ENCODE measurements at places on chromosomes 5 and 9.

- no peak for DNase-seq
These were observed 1416.1 kb upstream of the CDH6 start for GRCh38 chr5:29777373-29777772.

GRCh38 chr9:81686614-81687520, 2.5 kb downstream of the TLE1 start:
- peak; percentile 89 for DNase-seq

DNA sequence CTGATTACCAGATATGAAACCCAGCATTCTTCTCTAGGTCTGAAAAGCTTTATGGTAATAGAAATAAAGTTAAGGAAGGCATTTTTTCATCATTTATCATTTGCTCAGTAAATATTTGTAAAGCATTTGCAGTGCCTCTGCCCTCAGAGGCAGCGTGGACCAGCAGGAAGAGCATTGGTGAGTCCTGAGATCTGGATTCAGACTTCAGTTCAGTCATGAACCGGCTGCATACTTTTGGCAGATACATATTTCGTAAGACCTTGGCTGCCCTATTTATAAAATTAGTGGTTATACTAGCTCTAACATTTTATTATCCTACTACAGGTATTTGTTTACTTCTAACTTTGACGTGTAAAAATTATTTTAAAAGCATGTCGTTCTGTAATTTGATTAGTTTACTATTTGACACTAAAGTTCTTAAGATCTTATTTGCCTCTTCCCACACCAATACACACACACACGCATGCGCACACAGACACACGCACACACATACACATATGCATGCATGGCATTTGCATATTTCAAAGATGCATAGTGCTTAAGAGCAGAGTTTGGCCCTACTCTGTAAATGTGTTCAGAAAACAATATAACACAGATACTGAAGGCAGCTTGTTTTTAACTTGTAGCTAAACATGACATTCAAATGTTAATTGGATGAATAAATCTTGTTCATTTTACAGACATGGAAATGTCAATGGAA, 101.9 kb downstream of the RPS23 start:
- DNase-seq, result no peak

GRCh38 chr9:112301420-112301819, 32.0 kb downstream of the PTBP3 start:
- no peak for DNase-seq

DNA sequence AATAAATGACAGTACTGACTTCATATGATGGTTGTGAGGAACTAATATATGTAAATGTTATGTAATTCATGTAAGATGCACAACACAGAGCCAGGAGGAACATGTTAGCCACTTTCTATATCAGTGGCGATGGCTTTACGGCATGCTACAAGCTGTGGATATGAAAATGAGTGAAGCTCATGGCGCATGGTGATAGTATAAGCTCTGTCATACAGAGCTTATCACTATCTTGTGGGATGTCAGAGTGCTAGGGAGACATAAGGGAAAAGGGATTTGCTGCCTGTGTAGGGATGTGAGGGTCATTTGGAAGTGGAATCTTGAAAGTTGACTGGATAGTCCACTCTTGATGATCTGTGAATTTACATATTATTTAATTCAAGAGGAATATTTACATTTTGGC, 13.6 kb downstream of the CPEB4 start:
- no peak for DNase-seq

DNA sequence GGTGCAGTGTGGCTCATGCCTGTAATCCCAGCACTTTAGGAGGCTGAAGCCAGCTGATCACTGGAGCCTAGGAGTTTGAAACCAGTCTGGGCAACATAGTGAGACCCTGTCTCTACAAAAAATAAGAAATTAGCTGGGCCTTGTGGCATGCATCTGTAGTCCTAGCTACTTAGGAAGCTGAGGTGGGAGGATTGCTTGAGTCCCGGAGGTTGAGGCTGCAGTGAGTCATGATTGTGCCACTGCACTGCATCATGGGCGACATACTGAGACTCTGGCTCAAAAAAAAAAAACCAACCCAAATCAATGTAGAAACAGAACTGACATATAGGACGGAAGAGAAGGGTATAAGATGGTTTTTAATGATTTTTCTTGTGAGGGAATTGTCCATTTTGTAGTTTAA, 27.7 kb downstream of the G3BP1 start:
- DNase-seq, result no peak

GRCh38 chr9:38336341-38336740, 56.2 kb upstream of the ALDH1B1 start:
- peak; percentile 69 for DNase-seq

DNA sequence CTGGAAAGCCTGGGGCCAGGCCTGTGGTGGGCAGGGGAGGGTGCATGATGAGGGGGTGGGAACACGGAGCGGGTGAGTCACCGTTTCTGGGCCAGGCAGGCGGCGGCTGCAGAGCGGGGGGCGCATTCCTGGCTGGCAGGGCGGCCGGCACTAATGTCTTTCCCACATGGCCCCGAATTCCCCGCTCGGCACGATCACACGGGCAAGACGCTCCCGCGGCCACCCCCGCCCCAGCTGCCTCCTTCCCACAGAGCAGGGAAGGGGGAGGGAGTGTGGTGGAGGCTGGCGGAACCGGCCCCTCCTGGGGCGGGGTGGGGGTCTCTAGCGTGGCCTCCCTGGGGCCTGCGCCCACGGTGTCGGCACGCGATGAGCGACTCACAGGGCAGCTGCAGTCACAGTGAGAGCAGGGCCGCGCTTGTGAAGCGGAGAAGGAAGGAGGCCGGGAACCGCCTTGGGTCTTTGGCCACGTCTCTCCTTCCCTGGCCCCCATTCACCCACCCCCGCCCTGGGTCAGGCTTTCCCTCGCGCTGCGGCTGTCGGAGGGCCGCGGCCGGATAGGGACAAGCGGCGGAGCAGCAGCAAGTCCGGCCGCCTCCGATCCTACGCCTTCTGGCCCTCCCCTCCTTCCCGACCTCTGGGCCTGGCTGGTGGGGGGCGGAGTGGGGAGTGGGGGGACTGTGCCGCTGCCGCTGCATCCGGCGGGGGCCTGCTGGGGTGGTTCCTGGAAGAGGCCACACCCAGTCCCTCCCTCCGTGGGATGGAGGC, 48.9 kb downstream of the CXXC5 start:
- DNase-seq, result peak; percentile 98

DNA sequence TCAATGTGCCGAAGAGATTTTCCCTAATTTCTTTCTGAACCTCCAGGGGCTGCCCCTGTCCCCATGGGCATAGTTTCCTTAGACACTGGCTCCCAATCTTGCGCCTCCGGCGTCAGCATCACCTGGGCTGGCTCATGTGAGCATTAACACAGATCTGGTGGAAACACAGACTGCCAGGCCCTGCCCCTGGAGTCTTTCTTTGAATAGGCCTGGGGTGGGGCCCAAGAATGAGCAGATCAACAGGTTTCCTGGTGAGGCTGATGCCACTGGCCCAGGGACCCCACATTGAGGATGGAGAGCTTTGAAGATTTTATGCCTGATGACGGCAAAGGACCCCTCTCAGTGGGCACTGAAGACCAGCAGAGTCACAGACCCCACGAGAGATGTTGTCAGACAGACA, 60.8 kb downstream of the ANKRD33B start:
- DNase-seq, result no peak

GRCh38 chr5:102802708-102803458, 47.8 kb downstream of the PAM start:
- no peak for DNase-seq

- DNase-seq, result no peak
These were observed 128.0 kb upstream of the ABCA1 start for GRCh38 chr9:105055917-105056316.

GRCh38 chr9:109893241-109893640, 113.2 kb downstream of the PALM2AKAP2 start:
- no peak for DNase-seq

DNA sequence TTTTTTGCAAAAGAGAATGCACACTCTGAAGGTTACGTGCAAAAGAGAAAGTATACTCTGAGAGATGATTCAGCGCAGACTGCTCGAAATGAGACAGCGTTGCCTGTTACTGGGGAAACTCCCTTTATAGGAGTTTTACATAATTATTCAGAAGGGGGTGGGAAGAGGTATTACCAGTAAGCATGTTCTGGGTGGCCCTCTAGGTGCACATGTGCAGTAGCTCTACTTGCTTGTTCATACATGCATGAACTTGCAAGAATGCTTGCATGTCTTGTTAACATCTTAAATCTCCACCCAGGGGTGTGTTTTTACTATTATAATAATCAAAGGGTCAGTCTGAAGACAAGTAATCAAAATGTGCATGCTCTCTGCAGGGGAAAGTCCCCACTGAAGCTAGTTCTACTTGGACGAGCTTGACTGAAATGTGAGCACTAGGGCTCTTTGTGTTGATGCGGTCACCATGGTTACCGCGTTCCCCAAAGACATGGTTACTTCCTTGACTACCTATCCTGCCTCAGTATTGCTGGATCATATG, 75.5 kb downstream of the SGCD start:
- no peak for DNase-seq

GRCh38 chr5:142685418-142686209, at the start of gene FGF1:
Gene FGF1, minus strand, starts transcription at chr5:142686090. Its CDS starts 71,963 bp downstream, at chr5:142614127.
- DNase-seq, result peak; percentile 90

DNA sequence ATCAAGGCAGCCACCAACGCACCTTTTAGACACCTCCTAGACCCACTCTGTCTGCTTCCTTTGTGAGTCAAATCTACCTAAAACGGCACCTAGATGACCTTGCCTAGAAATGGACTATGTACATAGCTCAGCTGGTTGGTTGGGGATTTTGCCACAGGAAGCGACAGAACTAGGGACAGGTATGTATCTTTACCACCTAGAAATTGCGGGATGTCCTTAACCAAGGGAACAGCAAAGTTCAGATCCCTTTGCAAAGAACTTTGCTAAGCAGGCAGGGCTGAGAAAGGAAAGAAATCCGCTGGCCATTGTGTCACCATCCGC, 2.0 kb upstream of the ENC1 start:
- DNase-seq, result no peak

DNA sequence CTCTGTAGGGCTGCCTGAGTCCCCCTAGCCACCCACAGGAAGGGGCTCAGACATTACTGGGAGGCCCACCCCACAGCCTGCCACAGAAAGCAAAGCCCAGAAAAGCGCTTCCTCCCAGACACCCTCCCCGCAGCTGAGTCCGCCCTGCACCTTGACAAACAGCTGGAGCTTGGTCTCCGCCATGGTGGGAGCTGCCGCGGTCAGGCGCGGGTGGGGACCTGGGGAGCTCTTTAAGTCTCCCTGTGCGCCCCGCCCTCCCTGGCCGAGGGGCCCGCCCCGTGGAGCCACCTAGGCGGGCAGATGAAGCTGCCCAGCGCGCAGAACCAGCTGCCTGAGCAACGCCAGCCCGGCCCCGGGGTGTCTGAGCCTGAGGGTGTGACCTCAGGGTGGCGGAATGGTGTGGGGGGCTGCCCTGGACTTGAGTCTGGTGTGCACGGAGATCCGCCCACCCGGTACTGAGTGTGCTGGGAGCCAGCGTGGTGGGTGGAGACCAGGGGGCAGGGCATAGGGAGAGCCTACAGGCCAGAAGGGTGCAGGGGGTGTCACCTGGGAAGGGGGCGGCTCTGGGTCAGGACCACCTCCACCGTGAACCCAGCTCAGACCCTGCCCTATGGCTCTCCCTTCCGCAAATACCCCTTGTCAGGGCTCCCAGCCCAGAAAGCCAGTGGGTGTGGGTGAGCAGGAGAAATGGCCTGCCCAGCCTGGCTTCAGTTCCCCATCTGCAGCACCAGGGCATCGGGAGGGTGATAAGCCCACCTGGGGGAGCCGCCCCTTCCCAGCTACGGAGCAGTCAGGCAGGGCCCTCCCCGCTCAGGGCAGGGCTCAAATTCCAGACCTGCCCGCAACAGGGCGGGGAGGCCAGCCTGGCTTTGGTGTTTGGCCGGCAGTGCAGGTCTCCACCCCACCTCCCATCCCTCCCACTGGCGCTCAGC, at the start of gene CLIC3:
TSS of gene CLIC3 (minus strand) at position 208 of the 932 bp plus-strand sequence. CDS start at position 183, 25 bp downstream.
- no peak for DNase-seq
